T-cell (primary cell): ENCODE measurements at places on chromosomes 7 and 10.

- peak overlapping the region; percentile 25 for H3K4me3 ChIP-seq
- no peaks in the 10 kb centered on the region for H3K36me3 ChIP-seq
- H3K27me3 ChIP-seq = no peaks in the 10 kb centered on the region
- H3K4me1 ChIP-seq = peaks cover 58% of the 10 kb centered on the region
- no peak for DNase-seq
Observed at GRCh38 chr10:103763374-103764202, 91.8 kb downstream of the SH3PXD2A start.

GRCh38 chr10:69629519-69629896, 539 bp upstream of the FAM241B start:
- no peaks in the 10 kb centered on the region for H3K4me1 ChIP-seq
- no peaks in the 10 kb centered on the region for H3K27me3 ChIP-seq
- H3K36me3 ChIP-seq = no peaks in the 10 kb centered on the region
- no peak for DNase-seq
- H3K27ac ChIP-seq = peak overlapping the region; percentile 32
- peak overlapping the region; percentile 44 for H3K4me3 ChIP-seq

DNA sequence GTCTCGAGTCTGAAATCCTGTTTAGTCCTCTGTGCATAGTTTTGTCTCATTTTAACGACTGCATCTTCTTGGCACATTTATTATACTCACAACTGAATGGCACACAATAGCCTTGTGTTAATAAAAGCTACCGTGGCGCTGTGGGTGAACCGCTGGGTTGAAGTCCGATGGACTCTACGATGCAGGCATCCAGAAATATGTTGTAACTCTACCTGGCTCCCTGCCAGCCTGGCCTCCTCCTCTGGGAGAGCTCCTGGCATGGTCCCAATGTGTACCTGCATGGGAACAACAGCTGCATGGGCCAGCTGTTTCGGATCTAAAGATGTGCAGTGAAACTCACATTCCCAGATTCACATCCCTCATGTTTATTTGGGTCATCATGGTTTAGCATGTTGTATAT, 3.7 kb upstream of the DPYSL4 start:
- H3K36me3 ChIP-seq = no peaks in the 10 kb centered on the region
- DNase-seq = no peak
- H3K27ac ChIP-seq = no peak overlapping the region
- H3K27me3 ChIP-seq = peaks cover 10% of the 10 kb centered on the region
- no peak overlapping the region for H3K4me3 ChIP-seq
- peaks cover 25% of the 10 kb centered on the region for H3K4me1 ChIP-seq

- H3K36me3 ChIP-seq = no peaks in the 10 kb centered on the region
- no peaks in the 10 kb centered on the region for H3K27me3 ChIP-seq
- no peak overlapping the region for H3K27ac ChIP-seq
Observed at GRCh38 chr10:34775044-34775637, 40.0 kb downstream of the PARD3 start.

- no peak overlapping the region for H3K27ac ChIP-seq
- no peaks in the 10 kb centered on the region for H3K27me3 ChIP-seq
- H3K4me3 ChIP-seq = peak overlapping the region; percentile 63
Observed at GRCh38 chr10:58335306-58336005, 650 bp downstream of the UBE2D1 start.

- no peak for DNase-seq
- no peaks in the 10 kb centered on the region for H3K27me3 ChIP-seq
- H3K4me3 ChIP-seq = no peak overlapping the region
- H3K4me1 ChIP-seq = no peaks in the 10 kb centered on the region
- H3K36me3 ChIP-seq = no peaks in the 10 kb centered on the region
- H3K27ac ChIP-seq = no peak overlapping the region
Observed at GRCh38 chr10:7551289-7551688, 115.5 kb downstream of the ITIH5 start.

- no peaks in the 10 kb centered on the region for H3K27me3 ChIP-seq
- H3K4me3 ChIP-seq = no peak overlapping the region
- DNase-seq = no peak
- H3K4me1 ChIP-seq = no peaks in the 10 kb centered on the region
- H3K36me3 ChIP-seq = no peaks in the 10 kb centered on the region
Observed at GRCh38 chr7:22936246-22936645, 77.7 kb downstream of the HYCC1 start.

DNA sequence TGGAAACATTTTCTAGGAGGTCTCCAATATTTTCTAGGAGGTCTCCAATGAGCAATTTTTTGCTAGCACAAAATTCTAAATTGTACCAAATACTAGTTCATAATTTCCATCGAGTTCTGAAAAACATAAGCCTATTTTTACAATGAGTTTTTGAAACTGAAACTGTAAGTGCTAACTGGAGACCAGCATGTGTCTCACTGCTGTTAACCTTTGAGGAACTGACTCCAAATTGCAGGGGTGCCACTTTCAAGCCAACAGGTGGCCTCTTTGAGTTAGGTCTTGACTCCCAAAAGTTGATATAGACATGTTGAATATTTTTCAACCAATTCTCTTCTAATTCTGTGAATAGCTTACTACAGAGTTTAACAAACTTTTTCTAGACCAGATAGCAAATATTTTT, 58.8 kb downstream of the CAV1 start:
- no peaks in the 10 kb centered on the region for H3K36me3 ChIP-seq
- no peak overlapping the region for H3K27ac ChIP-seq
- H3K4me1 ChIP-seq = peaks cover 5% of the 10 kb centered on the region
- DNase-seq = no peak

DNA sequence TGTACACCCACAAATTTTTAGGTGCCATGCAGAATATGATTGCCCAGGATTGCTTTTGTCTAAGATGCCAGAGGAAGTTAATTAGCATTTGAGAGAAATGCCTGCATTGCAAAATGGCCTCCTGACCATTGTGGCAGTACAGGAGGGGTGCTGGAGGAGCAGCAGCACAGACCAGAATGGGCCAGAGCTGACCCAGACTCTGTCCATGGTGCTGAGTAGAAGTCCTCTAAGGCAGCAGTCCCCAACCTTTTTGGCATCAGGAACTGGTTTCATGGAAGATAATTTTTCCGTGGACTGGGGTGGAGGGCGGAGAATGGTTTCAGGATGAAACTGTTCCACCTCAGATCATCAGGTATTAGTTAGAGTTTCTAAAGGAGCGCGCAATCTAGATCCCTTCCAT, 217.8 kb upstream of the AGK start:
- no peak overlapping the region for H3K4me3 ChIP-seq
- no peaks in the 10 kb centered on the region for H3K27me3 ChIP-seq
- no peak for DNase-seq
- H3K36me3 ChIP-seq = no peaks in the 10 kb centered on the region
- H3K27ac ChIP-seq = no peak overlapping the region

DNA sequence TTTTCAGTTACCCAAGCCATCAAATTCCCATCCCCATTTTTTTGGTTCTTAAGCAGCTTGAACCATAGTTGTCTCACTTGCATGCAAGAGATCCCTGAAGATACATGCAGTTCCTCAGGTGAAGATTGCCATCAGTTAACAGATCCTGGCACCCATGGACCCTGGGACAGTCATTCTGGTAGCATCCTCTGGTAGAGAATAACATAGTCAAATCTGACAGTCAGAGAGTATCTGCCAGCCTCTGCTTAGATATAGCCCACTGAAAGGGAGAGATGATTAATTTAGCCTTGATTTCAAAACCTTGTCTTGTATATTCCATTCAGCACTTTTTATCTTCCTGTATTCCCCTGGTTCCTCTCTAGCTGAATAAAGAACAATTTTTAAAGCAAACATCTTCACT, 280.4 kb downstream of the KCNMA1 start:
- no peaks in the 10 kb centered on the region for H3K36me3 ChIP-seq
- no peak overlapping the region for H3K4me3 ChIP-seq
- H3K27me3 ChIP-seq = no peaks in the 10 kb centered on the region
- H3K4me1 ChIP-seq = no peaks in the 10 kb centered on the region
- H3K27ac ChIP-seq = no peak overlapping the region
- DNase-seq = no peak

GRCh38 chr10:34216348-34216945, 598.6 kb downstream of the PARD3 start:
- DNase-seq = no peak
- no peaks in the 10 kb centered on the region for H3K36me3 ChIP-seq
- H3K4me3 ChIP-seq = no peak overlapping the region
- no peak overlapping the region for H3K27ac ChIP-seq

- no peaks in the 10 kb centered on the region for H3K4me1 ChIP-seq
- no peak within 1 kb of the TSS for H3K27ac ChIP-seq
- DNase-seq = no peak
Observed at GRCh38 chr7:142939226-142939910, at the start of gene LLCFC1. TSS of gene LLCFC1 (plus strand) at chr7:142939484. CDS start at chr7:142939622, 138 bp downstream.

DNA sequence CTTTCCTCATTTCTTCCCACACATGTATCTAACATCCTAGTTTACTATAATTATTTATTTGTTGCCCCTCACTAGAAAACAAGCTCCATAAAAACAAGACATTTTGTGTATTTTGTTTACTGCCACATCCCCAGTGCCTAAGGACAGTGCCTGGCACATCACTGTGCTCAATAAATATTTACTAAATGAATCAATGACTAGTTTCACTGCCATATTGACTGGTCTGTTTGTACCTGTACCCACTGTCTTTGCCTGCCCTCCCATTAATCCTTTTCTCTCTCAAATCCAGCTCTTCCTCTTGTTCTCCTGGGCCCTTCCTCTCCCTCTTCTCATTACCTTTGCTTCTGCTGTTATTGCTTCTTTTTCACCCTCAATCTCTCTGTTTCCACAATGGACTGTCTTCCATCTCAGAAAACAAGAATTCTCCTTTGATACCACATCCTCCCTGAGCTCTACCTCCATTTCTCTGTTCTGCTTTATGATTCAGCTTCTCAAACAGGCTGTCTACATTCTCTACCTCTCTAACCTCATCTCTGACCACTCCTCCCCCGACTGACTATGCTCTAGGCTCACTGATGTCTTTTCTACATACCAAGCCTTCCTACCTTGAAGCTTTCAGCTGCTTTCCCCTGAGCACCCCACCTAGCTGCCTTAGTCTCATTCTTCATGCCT, 8.3 kb upstream of the FAM133B start:
- no peak for DNase-seq
- no peaks in the 10 kb centered on the region for H3K27me3 ChIP-seq
- H3K4me3 ChIP-seq = no peak overlapping the region
- H3K27ac ChIP-seq = no peak overlapping the region
- H3K4me1 ChIP-seq = no peaks in the 10 kb centered on the region

- peaks cover 16% of the 10 kb centered on the region for H3K4me1 ChIP-seq
- peak overlapping the region; percentile 82 for H3K4me3 ChIP-seq
- no peaks in the 10 kb centered on the region for H3K27me3 ChIP-seq
- no peak for DNase-seq
- H3K27ac ChIP-seq = peak overlapping the region; percentile 91
- H3K36me3 ChIP-seq = peaks cover 15% of the 10 kb centered on the region
Observed at GRCh38 chr7:50450590-50451032, 461 bp upstream of the FIGNL1 start.

DNA sequence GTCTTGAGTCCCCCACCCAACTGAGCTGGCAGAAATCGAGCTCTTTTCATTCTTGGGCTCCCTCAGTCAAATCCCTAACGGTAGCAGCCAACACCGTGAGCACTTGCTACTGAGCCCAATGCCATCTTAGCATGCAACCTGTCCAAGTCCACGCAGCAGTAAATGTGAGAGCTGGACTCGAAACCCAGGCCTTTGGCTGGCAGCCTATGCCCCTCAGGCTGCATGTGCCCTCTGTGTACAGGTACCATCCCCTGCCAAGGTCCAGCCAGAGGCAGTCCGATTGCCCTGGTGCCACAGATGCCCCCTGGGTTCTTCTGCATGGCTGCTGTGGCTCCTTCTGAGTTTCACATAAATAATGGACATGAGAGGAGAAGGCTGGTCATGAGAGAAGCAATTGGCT, 1.2 kb upstream of the TMEM273 start:
- no peak for DNase-seq
- peak overlapping the region; percentile 71 for H3K27ac ChIP-seq
- H3K4me3 ChIP-seq = no peak overlapping the region
- H3K4me1 ChIP-seq = no peaks in the 10 kb centered on the region
- H3K36me3 ChIP-seq = no peaks in the 10 kb centered on the region

- peaks cover 13% of the 10 kb centered on the region for H3K27me3 ChIP-seq
- H3K36me3 ChIP-seq = no peaks in the 10 kb centered on the region
- no peak for DNase-seq
Observed at GRCh38 chr10:11886851-11887250, 63.7 kb downstream of the PROSER2 start.

GRCh38 chr7:83475420-83475819, 173.5 kb downstream of the SEMA3E start:
- no peaks in the 10 kb centered on the region for H3K27me3 ChIP-seq
- H3K36me3 ChIP-seq = no peaks in the 10 kb centered on the region
- no peak overlapping the region for H3K4me3 ChIP-seq
- no peaks in the 10 kb centered on the region for H3K4me1 ChIP-seq
- no peak for DNase-seq

DNA sequence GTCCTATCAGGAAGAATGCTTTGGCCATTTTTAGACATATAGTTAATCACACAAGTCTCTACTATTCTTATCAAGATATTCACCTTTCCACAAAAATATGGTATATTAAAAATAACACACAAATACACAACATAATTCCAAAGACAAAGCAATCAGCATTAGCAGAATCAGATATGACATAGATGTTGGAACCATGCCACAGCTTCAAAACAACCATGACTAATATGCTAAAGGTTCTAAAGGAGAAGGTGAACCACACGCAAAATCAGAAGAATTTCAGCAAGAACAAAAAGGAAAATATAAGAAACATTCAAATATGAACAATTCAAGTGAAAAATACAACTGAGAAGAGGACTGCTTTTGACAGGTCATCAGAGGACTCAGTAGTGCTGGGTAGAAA, 670.2 kb upstream of the SORCS1 start:
- H3K4me1 ChIP-seq = no peaks in the 10 kb centered on the region
- no peak overlapping the region for H3K27ac ChIP-seq
- H3K27me3 ChIP-seq = no peaks in the 10 kb centered on the region
- no peaks in the 10 kb centered on the region for H3K36me3 ChIP-seq
- DNase-seq = no peak

DNA sequence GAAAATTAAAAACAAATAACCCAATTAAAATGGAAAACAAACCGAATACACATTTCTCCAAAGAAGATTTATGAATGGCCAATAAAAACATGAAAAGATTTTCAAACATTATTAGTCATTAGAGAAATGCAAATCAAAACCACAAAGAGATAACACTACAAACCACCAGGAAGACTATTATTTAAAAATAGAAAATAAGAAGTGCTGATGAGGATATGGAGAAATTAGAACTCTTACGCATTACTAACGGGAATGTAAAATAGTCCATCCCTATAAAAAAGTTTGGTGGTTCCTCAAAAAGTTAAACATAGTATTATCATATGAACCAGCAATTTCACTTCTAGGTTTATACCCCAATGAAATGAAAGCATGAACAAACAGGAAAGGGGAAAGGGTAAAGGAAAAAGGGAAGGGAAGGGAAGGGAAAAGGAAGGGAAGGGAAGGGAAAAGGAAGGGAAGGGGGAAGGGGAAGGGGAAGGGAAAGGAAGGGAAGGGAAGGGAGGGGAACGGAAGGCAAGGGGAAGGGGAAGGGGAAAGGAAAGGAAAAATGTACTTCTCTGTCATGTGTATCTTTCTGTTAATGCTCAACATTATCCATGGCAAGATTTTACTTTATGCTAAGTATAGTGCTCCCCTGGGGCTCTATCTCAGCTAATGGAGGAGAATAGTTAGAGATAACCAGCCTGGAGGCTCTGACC, 125.3 kb upstream of the RSU1 start:
- no peak for DNase-seq
- no peaks in the 10 kb centered on the region for H3K27me3 ChIP-seq
- no peak overlapping the region for H3K4me3 ChIP-seq
- no peaks in the 10 kb centered on the region for H3K36me3 ChIP-seq
